Suprapubic skin (tissue), 4 donors: ENCODE measurements at places on chromosomes 16 and 17.

GRCh38 chr16:87332150-87332549 lies 15.0 kb upstream of the C16orf95 start:
- DNase-seq, result no peak

DNA sequence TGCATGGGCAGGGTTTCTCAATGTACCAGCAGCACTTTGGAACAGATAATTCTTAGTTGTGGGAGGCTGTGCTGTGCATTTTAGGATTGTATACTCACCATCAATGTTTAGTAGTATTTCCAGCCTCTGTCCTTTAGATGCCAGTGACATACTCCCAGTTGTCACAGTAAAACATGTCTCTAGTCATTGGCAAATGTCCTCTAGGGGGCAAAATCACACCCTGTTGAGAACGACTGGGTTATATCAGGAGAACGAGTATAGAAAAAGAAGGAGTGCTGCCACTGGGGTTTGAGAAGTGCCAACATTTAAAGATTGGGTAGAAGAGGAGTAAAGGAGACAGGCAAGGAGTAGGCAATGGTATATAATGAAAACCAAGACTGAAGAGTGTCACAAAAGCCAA lies 37.9 kb upstream of the SMIM36 start:
- no peak for DNase-seq

- DNase-seq, result no peak
Measured at GRCh38 chr16:22400900-22401299, 26.5 kb upstream of the CDR2 start.

DNA sequence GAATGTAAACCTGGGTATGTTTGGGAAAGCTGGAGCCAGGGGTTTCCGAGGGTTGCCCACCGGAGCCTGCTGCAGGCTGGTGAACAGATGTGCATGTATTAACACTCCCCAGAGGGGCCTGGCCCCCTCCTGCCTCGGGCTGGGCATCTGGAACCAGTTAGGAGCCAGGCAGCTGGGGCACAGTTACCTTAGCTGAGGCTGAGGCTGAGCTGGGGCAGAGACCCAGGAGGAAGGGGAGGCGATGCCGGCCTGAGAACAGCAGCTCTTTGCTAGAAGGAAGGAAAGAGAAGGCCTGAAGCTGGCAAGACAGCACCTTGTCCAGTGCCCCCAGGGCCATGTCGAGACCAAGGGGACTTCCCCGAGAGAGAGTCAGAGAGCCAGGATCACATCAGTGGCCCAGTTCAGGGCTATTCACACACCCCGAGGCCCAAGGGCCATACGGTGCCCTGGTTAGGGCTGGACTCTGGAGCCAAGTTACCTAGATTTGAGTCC lies 65.8 kb downstream of the RMI2 start:
- DNase-seq, result no peak

GRCh38 chr16:78184238-78185183 lies 85.1 kb downstream of the WWOX start:
- DNase-seq, result no peak

- DNase-seq, result no peak
Measured at GRCh38 chr17:28912281-28912937, 9.5 kb upstream of the DHRS13 start.

- DNase-seq, result no peak
Measured at GRCh38 chr17:80030730-80031410, 4.8 kb downstream of the TBC1D16 start.

- no peak for DNase-seq
Measured at GRCh38 chr17:82668631-82669099, 20.4 kb upstream of the WDR45B start.

- no peak for DNase-seq
Measured at GRCh38 chr16:17747081-17747756, 276.5 kb upstream of the XYLT1 start.

DNA sequence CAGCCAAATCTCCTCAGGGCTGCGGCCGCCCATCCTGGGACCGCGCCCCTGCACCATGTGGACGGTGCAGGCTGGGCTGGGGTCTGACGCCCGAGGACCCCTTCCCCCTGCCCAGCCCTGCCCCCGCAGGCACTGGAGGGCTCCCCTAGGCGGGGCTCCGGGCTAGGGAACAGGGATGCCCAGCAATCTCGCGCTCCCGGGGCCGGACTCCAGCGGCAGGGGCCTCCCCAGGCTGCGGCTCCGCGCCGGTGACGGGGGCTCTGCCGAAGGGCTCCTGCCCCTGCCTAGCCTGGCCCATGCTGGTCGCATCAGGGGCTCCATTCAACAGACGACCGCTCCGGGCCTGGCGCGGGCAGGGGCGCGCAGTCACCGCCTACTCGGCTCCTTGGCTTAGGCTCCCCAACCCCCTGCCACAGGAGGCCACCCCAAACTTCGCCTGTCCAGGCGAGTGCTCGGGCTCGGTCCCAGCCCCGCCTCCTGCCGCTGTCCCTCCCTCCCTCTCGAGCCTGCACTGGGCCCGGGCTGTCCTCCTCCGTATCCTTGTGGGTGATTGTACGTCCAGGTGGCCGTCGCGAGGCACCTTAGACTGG lies 27.4 kb upstream of the ADORA2B start:
- DNase-seq, result peak; percentile 74

- DNase-seq, result peak; percentile 93
Measured at GRCh38 chr16:2511128-2511800, 2.5 kb upstream of the ATP6V0C start.

GRCh38 chr17:77476006-77476405 lies 335.2 kb downstream of the SEC14L1 start:
- DNase-seq, result peak; percentile 88

DNA sequence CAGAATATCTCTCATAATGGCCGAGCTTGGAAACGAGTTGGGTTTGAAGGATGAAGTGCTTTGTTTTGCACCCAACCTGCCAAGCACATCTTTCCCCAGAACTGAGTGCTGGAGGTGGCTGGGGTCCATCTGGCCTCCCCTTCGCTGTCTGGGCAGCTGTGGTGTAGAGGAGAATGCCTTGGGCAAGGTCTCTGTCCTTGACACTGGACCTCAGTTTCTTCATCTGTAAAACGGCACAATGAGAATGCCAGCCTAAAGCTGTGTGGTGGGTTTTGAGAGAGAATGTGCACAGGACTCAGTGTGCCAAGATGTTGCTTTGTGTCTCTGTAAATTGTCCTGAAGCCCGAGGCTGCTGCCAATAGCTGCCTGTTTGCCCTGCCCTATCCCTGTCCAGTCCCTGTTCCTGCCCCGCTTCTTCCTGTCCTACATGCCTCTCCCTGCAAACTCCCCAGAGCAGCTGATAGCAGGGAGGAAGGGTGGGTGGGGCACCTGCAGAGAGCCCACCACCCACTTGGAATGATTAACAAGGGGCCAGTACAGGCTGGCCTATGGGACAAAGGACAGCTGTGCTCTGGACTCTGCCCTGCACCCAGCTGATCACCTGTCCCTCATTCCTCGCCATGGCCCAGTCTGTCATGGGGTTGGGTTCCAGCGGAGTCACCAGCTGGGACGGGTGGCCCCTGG lies 15.3 kb downstream of the LASP1 start:
- DNase-seq, result no peak

- DNase-seq, result no peak
Measured at GRCh38 chr17:37098910-37099664, 150.3 kb downstream of the AATF start.

DNA sequence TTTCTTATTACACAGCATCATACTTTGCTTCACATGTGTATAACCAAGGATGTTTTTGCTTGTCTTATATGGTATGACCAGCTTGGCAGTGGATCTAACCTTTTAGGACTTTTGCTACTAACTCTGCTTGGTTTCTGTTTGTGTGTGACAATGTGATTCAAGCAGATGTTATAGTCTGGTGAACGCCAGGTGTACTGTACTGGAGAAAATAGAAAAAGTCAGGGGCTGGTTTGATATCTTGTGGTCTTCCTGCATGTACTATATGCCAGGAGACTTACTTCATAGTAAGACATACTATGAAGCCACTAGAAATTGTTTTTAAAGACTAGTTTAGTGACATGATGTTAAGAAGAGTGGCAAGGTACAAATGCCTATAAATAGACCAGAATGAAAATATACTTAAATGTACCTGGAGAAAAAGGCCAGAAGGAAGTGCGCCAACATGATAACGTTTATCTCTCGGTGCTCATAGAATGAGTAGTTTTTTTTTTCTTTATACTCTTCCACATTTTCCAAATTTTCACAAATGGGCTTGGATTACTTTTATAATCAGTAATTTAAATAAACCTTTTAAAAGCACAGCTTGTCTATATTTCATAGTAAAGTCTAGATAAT lies 112.3 kb downstream of the PRKCA start:
- no peak for DNase-seq

DNA sequence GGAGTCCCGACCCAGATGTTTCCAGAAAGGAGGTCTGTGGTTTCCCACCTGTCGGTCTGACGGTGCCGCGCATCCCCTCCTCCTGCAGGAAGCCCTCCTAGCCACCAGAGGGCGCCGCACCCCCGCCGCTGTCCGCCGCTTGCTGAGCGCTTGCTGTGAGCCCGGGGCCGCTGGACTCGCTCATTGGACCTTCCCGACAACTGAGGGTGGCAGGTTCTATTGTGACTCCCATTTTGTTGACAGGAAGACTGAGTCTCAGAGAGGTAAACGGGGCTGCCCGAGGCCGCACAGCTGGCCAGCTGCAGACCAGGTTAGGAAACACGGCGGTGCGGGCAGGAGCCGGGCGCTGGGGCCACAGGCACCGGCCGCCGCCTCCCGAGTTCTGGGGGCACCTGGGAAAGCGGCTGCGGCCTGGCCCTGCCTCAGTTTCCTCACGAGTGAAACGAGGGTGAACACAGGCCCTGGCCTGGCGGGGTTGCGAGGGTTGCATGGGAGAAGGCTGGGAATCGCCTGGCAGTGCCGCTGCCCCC lies 191.1 kb upstream of the CIBAR2 start:
- no peak for DNase-seq

DNA sequence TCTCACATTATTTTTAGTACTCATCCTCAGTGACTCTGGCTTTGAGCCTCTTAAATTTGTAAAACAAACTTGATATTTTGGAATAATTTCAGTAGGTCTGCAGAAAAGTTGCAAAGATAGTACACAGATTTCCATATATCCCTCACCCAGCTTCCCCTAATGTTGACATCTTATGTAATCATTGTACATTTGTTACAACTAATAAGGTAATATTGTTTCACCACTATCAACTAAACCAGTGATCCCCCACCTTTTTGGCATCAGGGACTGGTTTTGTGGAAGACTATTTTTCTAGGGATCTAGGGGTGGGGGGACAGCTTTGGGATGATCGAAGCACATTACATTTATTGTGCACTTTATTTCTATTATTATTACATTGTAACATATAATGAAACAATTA lies 391.2 kb downstream of the CA10 start:
- DNase-seq, result no peak

- DNase-seq, result no peak
Measured at GRCh38 chr16:89095491-89095951, 1.9 kb downstream of the ACSF3 start.
